Thyroid gland (tissue), 4 donors: ENCODE measurements at places on chromosomes 12 and 14. TPM values are rescaled to one million over a fixed set of nuclear protein-coding genes. Genes with fewer than 3 reads are reported as not detected.

- no peak overlapping the region for H3K4me3 ChIP-seq
- no peak for DNase-seq
- no peaks in the 10 kb centered on the region for H3K4me1 ChIP-seq
- no peaks in the 10 kb centered on the region for H3K27me3 ChIP-seq
- H3K27ac ChIP-seq, result no peak overlapping the region
Measured at GRCh38 chr14:67493092-67493717, 4.7 kb upstream of the TMEM229B start.

GRCh38 chr14:68248481-68249255 is 429.1 kb downstream of the RAD51B start:
- no peak overlapping the region for H3K4me3 ChIP-seq
- H3K27ac ChIP-seq, result peak overlapping the region; percentile 53
- H3K4me1 ChIP-seq, result peaks cover 80% of the 10 kb centered on the region
- H3K27me3 ChIP-seq, result no peaks in the 10 kb centered on the region

- DNase-seq, result no peak
- H3K36me3 ChIP-seq, result no peaks in the 10 kb centered on the region
- no peak overlapping the region for H3K27ac ChIP-seq
- H3K4me1 ChIP-seq, result peaks cover 7% of the 10 kb centered on the region
Measured at GRCh38 chr12:47868552-47869031, 36.2 kb downstream of the VDR start.

- H3K27me3 ChIP-seq, result no peaks in the 10 kb centered on the region
- no peak overlapping the region for H3K27ac ChIP-seq
- no peaks in the 10 kb centered on the region for H3K36me3 ChIP-seq
- no peak overlapping the region for H3K4me3 ChIP-seq
Measured at GRCh38 chr12:61138415-61138759, 1121.8 kb upstream of the USP15 start.

DNA sequence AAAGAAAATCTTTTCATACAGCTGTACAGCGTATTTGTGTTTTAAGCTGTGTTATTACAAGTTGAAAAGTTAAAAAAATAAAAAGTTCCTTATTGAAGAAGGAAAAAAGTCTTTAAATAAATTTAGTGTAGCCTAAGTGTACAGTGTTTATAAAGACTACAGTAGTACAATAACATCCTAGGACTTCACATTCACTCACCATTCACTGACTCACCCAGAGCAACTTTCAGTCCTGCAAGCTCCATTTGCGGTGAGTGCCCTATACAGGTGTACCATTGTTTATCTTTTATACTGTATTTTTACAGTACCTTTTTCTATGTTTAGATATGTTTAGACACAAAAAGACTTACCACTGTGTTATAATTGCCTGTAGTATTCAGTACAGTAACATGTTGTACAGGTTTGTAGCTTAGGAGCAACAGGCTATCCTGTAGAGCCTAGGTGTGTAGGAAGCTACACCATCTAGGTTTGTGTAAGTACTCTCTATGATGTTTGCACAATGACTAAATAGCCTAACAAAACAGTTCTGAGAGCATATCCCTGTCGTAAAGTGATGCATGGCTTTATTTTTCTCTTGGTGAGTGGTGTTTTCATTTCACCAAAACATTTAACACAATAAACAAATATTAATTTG is 275.2 kb downstream of the DACT1 start:
- no peak overlapping the region for H3K4me3 ChIP-seq
- H3K27ac ChIP-seq, result no peak overlapping the region
- peaks cover 4% of the 10 kb centered on the region for H3K4me1 ChIP-seq
- no peaks in the 10 kb centered on the region for H3K27me3 ChIP-seq

GRCh38 chr12:109553906-109554500 is 19.3 kb downstream of the MMAB start:
- no peaks in the 10 kb centered on the region for H3K27me3 ChIP-seq
- no peak overlapping the region for H3K27ac ChIP-seq
- H3K4me1 ChIP-seq, result peaks cover 9% of the 10 kb centered on the region
- no peak overlapping the region for H3K4me3 ChIP-seq
- DNase-seq, result no peak
- H3K36me3 ChIP-seq, result no peaks in the 10 kb centered on the region

DNA sequence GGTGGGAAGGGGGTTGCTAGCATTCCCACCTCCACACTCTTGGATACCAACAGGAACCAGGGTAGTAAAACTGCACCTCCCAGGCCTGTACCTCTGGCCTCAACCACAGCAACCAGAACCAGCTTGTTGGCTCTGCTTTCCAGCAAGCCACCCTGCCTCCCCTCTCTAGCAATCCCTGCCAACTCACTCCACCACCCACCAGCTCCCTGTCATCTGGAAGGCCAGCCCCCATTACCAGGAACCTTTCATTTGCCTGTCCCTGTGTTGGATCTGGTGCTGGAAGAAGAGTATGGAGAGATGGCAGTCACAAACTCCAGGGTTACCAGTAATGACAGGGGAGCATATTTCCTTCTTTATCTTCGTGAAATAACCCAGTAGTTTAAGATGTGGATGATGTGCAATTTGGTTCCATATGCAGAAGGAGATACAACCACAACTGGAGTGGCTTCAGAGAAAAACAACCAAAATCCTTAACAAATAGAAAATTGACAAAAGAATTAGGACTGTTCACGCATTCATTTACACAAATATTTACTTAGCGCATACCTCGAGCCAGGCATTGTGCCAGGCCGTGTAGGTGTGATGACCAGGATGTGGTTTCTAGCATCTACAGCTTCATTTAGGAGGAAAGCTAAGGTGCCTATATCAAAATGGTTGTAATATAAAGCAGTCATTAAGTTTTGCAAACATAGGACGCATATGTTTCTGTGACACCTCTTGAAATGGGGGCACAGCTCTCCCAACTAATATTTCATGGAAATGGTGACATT is 3.4 kb downstream of the B4GALNT3 start:
- H3K4me3 ChIP-seq, result no peak overlapping the region
- no peaks in the 10 kb centered on the region for H3K36me3 ChIP-seq
- peak; percentile 44 for DNase-seq
- H3K4me1 ChIP-seq, result peaks cover 14% of the 10 kb centered on the region
- H3K27me3 ChIP-seq, result no peaks in the 10 kb centered on the region

GRCh38 chr14:88323086-88323522 is at the start of gene KCNK10:
TSS of gene KCNK10 (minus strand) at chr14:88323269. CDS start at chr14:88322798, 471 bp downstream.
- H3K27ac ChIP-seq, result no peak within 1 kb of the TSS
- H3K36me3 ChIP-seq, result no peaks in the 10 kb centered on the region
- H3K4me1 ChIP-seq, result peaks cover 20% of the 10 kb centered on the region
- DNase-seq, result no peak
- H3K4me3 ChIP-seq, result no peak within 1 kb of the TSS
- no peaks in the 10 kb centered on the region for H3K27me3 ChIP-seq

- no peaks in the 10 kb centered on the region for H3K4me1 ChIP-seq
- no peaks in the 10 kb centered on the region for H3K27me3 ChIP-seq
- H3K4me3 ChIP-seq, result no peak within 1 kb of the TSS
Measured at GRCh38 chr12:10884086-10884725, at the start of gene PRH1. TSS of gene PRH1 (minus strand) at chr12:10884255. CDS start at chr12:10884217, 38 bp downstream.

Gene ZC2HC1C
- total RNA-seq, result 15.8 TPM

Gene NOXRED1
- total RNA-seq, result 0.67 TPM

Gene CD163
- total RNA-seq, result 143 TPM

Gene EXOC3L4
- not detected for total RNA-seq

Gene TAS2R13
- total RNA-seq, result 4.3 TPM

Gene ARHGEF25
- 4.1 TPM for total RNA-seq
